ENCODE measurements at places on chromosomes 7 and 10.

DNA sequence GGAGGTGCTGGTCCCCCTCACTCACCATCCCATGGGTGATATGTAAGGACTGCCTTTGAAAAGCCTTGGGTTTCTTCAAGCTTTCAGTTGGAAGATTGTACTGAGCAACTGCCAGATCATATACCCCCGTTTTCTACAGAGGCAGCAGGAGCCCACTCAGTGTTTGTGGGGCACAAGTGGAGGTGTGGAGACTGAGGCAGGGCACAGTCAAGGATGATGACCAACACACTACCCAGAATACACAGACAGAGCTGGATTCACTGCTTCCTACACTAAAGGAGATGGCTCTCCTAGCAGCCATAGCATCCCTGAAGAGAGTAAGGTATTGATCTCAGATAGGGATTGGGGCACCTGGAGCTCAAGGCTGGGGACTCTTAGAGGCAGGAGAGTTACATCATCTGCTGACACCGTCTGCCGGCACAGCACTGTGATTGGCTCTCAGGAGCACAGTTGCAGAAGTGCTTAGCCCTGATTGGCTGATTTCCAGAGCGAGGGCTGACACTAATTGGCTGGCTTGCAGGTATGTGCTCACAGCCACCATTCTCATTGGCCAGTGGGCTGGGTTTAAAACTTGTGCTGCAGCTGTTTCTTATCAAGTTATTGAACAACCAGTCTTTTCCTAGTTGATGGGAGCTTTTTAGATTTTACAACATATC is 77.9 kb upstream of the PFKP start:
- no peak for DNase-seq

- DNase-seq, result no peak
Measured at GRCh38 chr7:85508642-85509410, 322.0 kb upstream of the SEMA3D start.

GRCh38 chr10:132175907-132176581 is 10.7 kb upstream of the DPYSL4 start:
- no peak for DNase-seq

DNA sequence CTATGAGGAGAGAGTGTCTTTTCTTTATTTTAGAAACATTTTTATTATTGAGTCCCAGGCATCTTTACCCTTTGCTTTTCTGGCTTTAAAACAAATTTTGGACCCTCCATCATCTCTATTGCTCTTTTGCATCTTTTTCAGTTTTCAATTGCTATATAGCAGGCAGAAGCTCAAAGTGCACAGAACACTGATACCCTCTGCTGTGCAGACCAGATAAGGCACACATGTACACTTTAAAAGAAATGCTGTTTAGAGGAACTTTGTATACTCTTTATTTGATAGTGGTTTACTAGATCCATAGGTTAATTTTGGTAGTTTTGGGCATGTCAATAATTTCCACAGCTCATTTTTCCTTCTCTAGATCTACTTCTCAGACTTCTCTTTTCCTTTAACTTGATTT is 324.2 kb downstream of the SH2D4B start:
- DNase-seq, result no peak

DNA sequence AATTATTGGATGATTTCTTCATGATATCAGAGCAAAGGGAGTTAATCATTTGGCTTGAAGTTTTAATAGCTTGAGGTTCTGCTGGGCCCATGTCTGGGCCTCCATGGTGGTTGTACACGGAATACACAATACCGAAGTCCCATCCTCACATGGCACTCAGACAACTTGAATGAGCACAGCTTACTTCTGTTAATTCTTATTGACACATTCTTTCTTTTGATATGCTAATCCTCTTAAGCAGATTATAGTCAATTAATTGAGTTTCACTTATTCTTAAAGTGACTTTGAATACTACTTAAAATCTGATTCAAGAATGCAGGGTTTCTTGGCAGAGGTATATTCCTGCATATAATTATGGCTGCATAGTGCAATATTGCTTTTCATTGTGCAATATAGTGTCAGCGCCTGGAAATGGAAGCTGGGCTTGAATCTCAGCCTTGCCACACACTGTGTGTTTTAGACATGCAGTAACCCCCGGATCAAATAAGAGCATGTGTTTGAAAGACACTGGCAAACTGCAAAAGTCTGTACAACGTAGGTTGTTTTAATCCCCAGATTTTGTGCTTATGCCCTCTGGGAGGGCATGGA is 543.5 kb upstream of the ADARB2 start:
- DNase-seq, result no peak

DNA sequence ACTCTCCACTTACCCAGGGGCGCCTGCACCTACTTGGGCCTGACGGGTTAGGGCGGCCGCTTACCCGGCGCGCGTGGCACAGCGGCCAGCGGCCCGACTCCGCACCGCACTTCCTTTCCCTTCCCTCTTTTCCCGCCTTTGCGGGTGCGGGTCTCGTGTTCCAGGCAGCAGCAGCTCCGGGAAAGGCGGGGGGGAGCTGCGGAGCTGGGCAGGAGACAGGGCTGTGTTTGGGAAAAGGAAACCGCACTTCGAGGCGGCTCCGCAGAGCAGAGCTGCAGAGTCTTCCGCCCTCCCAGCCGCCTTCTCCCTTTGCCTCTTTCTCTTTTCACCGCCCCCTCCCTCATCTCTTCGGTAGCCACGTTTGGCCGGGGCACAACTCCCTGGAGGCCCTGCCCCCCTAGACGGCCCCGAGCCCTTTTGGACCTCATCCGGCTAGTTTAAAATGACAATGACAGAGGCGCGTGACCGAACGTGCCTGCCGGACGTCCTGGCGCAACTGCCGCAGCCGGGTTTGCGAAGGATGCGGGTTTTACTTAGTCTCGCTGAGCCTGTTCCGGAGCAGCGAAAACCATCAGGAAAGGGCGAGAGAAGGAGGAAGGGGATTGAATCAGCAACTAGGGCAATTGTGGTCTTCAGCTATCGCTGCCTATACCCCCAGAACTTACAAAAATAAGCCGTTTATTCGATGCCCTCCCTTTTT is 7.9 kb upstream of the PAX2 start:
- DNase-seq, result no peak

- DNase-seq, result no peak
Measured at GRCh38 chr7:74483402-74484336, 30.0 kb downstream of the GTF2IRD1 start.

- DNase-seq, result no peak
Measured at GRCh38 chr10:13078912-13079775, 20.8 kb upstream of the OPTN start.

DNA sequence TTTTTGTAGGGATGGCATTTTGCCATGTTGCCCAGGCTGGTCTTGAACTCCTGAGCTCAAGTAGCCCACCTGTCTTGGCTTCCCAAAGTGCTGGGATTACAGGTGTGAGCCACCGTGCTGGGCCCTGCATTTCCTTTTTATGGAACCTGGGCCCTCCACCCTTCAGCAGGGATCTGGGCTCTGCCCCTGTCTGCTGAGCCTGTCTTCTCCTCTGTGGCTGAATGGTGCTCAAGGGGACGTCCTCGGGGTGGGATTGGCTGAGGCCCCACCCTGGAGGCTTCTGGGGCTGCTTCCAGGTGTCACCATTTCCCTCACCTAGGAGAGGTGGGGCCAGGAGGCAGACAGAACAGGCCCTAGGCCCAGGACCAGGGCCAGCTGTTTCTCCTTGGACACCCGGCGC is 18.4 kb downstream of the FAM241B start:
- no peak for DNase-seq

- DNase-seq, result peak; percentile 57
Measured at GRCh38 chr7:36227223-36227622, 74.2 kb downstream of the EEPD1 start.

DNA sequence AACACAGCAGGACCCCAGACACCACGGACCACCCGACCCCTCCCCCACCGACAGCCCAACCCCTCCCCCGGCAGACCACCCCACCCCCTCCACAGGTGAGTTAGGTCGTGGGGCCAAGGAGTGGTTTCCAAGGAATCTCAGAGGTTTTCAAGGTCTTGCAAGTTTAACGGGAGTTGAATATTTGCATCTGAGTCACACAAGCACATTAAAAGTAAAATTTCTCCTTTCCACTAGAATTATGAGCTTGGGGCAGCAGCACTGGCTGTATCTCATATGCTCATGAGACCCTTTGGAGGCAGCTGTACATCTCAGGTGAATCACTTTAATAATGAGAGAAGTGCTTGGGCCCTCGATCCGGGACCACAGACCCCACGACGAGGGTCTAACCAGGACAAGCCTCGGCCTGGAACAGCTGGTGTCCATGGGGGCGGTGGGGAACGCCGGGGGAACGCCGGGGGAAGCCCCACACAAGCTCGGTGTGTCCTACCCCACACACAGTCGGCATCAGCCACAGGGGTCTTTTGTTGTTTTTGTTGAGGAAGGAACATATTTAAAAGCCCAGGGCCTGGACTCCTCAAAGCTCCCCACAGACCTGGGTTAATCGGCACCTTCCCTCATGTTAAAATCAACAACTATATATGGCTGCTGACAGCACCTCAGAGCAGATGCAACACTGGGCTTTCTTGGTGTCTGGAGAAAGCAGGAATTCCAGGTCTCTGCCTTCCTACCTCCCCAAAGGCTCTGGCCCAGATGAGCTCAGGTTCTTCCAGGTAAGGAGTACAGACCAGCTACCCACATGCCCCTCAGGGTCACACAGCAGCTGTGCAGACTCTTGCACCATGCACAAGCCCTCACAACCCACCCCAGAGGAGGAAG is 130.3 kb downstream of the DIP2C start:
- DNase-seq, result no peak

DNA sequence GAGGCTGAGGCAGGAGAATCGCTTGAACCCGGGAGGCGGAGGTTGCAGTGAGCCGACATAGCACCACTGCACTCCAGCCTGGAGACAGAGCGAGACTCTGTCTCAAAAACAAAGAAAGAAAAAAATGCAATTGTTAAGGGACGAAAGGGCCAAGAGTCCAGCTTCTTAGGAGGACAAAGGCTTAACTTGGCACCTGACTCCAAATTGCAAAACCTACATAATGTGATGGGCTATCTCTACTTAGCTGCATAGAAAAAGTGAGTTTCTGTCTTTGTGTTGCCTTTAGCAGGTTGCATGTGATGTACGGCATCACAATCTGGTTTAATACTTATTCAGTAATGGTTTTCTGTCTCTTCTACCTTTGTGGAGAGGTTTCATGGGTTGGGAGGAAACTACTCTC is 8.6 kb upstream of the MYO1G start:
- no peak for DNase-seq

GRCh38 chr7:72213081-72213480 is 199.1 kb downstream of the CALN1 start:
- DNase-seq, result no peak

GRCh38 chr10:51318399-51319172 is 244.3 kb downstream of the PRKG1 start:
- DNase-seq, result no peak
